Activated CD4-positive, alpha-beta memory T cell treated with anti-CD3 and anti-CD28 coated beads, Interleukin-2, amount 10 ng/mL, durations not matched to agents 7 days and 5 days (primary cell): ENCODE measurements at places on chromosomes 11 and 22. TPM values are rescaled to one million over a fixed set of nuclear protein-coding genes. Genes with fewer than 3 reads are reported as not detected.

- no peak for DNase-seq
Observed at GRCh38 chr11:83122050-83122449, 34.9 kb upstream of the PCF11 start.

GRCh38 chr11:124198897-124199296 lies 15.8 kb downstream of the OR10D3 start:
- no peak for DNase-seq

- no peak for DNase-seq
Observed at GRCh38 chr11:79971255-79971654, 530.4 kb upstream of the TENM4 start.

GRCh38 chr22:40808018-40808841 lies 10.9 kb downstream of the SLC25A17 start:
- no peak for DNase-seq

GRCh38 chr11:2444821-2445745 lies at the start of gene KCNQ1:
TSS of gene KCNQ1 (plus strand) at chr11:2445008. CDS start at chr11:2445099, 91 bp downstream.
- peak; percentile 68 for DNase-seq

- DNase-seq = no peak
Observed at GRCh38 chr11:127890030-127890615, 697.2 kb downstream of the ETS1 start.

DNA sequence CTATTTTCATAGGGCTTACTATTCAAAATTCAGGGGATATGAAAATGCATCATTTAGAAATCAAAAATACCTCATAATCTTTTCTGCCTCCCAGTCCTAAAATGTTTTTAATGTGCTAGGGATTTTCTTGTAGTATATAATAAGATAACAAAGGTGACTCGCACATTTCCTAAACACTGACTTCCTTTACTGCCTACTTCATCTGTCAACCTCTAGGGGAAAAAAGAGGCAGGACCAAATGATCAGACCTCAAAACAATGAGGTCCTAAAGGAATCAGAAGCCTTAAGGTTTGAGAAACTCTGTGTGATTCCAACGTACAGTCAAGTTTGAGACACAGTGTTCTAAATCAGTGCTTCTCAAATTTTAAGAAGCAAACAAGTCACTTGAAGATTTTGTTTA lies 56.1 kb upstream of the POU2AF2 start:
- no peak for DNase-seq

Gene FZD4
- total RNA-seq = 0.10 TPM
